Left renal cortex interstitium (tissue), 4 donors: ENCODE measurements at places on chromosomes 13 and 19.

GRCh38 chr13:41383386-41383785 lies 72.3 kb downstream of the NAA16 start:
- no peak for DNase-seq

DNA sequence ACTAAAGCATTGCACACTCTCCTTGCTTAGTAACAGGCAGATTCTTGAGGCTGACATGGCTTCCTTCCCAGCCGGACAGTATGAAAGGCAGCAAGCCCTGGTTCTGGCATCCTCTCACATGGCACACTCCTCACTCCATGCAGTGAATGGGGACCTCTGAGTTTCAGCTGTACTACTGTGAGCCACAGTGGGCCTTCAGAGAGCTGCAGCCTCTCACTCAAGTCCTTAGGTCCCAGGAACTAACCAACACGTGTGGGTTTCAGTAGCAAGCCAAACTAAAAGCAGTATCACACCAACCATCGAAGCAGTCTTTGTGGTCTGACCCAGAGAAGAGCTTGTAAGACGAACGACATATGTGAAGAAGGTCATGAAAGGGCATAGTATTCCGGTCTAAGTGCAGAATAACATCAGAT lies 128.2 kb downstream of the TBC1D4 start:
- no peak for DNase-seq

GRCh38 chr19:13054626-13055212 lies 47.9 kb downstream of the LYL1 start:
- DNase-seq: no peak

DNA sequence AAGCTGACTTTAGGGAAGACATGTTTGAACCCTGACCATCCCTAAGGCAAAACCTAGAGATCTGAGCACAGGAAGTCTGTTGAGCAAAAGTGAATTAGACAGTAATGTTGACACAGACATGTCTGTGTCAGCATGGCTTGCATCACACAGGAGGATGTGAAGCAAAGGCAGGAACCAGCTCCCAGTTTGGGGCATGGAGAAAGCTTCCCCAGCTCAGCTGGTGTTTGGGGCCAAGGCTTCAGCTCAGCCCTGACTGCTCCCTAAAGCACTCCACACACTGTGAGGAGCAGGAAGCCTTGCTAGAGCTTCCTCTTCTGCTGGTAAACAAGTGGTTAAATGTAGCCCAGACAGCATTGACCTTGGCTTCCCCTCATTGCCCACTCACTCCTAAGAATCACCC lies 153.8 kb upstream of the UBL3 start:
- no peak for DNase-seq

GRCh38 chr13:19020988-19021387 lies 160.6 kb downstream of the TUBA3C start:
- no peak for DNase-seq

DNA sequence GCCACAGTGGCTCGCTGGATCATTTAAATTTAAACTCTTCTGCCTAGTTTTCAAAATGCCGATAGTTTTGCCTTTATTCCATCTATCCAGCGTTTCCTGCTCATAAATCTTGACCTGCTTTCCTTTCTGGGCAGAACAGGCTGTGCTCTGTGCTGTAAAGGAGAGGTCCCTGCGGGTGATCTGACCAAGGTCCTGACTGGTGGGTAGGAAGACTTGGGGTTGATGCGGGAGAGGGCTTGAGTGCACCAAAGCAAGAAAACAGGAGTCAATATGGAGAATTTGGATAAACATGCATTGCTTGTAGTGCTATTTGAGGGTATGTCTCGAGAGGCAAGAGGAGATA lies 533.6 kb downstream of the MYO16 start:
- no peak for DNase-seq

DNA sequence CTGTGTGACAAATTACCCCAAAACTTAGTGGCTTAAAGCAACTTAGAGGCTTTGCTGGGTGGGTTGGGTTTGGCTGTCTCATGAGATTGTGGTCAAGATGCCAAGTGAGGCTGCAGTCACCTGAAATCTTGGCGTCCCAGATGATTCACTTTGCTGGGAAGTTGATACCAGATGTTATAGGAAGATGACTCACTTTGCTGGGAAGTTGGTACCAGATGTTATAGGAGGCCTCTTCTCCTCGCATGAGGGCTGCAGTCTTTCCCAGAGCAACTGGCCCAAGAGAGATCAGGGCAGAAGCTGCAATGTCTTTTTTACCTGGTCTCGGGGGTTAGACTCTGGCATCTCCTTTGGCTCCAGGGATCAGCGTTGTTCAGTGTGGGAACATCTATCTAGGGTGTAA lies 16.8 kb downstream of the TEX29 start:
- DNase-seq: no peak

- no peak for DNase-seq
Observed at GRCh38 chr19:14333101-14333871, 48.0 kb upstream of the ADGRE5 start.

DNA sequence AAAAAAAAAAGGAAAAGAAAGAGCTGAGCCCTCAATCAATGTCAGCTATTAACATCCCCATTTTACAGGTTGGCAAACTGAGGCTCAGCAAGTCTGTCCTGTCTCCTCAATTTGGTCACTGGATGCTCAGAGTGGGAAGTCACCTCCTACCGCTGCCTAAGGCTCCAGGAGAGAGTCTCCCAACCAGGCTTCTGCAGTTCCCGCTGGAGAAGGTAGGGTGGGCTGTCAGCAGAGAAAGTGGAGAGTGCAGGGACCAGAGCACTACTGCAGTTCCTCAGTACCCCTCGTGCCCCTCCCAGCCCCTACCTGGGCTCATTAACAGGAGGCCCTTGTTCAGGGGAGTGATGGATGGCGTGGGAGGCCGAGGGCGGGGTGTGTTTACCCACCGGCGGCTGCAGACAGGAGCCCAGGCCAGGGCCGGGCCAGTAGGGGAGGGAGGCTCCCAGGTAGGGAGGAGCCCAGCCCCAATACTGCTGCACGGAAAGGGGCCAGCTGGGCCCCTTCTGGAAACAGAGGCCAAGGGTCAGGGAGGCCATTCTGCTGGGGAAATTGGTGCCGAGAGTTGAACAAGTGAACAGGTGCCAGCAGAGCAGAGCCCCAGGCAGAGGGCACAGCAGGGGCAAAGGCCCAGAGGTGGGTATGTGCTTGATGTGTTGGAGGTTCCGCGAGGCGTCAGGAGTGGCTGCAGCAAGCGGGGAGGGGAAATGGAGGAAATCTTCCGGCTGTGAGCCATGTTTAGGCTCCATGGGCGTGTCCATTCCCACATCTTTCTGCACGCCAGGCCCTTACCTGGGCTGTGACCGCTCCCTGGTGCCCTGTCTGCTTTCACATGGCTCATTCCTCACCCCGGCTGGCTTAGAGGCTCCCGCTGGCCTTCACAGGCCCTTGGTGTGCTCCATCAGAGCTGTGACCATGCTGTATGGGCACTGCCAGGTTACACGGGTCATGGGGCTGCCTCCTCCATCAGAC lies 7.6 kb upstream of the COMP start:
- no peak for DNase-seq

DNA sequence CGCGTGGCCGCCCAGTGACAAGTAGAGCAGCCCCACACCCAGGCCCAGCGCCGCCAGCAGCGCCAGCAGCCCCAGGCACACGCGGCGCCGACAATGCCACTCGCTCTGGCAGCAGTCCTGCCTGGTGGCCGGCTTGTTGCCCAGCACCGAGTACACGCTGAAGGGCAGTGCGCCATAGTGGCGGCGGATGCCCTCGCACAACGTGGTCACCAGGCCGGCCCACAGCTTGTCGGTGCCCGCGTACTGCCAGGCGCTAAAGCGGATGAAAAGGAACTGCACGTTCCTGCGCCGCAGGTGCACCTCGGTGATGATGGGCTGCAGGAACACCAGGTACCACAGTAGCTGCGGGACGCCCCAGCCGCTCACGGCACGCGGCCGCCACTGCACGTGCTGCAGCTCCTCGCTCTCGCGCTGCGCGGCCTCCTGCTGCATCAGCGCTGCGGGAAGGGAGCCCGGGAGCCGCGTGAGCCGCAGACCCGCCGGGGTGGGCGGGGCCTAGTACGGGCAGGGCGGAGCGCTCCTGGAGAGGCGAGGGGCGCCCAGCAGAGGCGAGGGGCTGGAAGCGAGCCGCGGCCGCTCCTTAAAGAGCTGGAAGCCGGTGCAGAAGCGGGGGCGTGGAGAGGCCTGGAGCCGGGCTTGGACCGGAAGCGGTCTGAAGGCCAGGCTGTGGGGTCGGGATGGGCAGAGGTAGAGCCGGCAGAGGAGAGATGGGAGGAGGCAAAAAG lies 7.3 kb downstream of the NKPD1 start:
- DNase-seq: no peak

GRCh38 chr19:2237051-2237868 lies 636 bp downstream of the SF3A2 start:
- DNase-seq: no peak

GRCh38 chr13:59660582-59660981 lies 503.1 kb downstream of the DIAPH3 start:
- DNase-seq: no peak

DNA sequence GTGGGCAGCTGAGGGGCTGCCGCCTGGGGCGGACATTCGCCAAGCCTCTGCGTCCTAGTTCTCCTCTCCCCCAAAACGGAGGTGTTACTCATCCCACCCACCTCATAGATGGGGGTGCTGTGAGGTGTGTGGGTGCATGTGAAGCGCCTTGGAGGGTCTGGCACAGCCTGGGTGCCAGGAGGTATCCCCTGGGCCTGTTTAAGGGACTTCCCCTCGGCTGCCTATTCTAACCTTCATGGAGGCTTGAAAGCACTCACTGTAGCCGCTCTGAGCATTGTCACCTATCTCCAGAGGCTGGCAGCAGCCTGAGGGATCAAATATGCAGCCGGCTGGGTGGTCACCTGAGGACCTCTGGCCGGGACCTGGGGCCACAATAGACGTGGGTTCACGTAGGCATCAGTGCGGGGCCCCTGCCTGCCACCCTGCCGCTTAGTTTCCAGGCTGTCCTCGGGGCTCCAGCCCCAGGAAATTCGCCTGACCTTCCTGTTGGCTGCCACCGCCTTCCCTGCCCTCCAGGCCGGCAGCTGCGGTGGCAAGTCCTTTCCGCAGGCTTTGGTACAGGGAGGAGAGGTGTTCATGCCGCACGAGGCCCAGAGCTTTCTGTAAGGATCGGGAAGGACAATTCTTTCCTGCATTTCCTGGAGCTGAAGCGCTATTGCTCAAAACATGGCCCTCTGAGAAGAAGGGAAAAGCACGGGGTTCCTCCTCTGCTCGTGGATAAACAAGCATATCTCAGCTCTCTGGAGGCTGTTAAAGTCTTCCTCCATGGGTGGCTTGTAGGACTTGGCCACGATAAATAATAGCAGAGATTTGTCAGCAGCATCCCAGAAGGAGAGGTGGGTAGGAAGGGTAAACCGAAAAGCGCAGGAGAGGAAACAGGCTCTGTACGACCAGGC lies 4.6 kb downstream of the COL4A2 start:
- no peak for DNase-seq

- no peak for DNase-seq
Observed at GRCh38 chr13:76762721-76763120, 123.5 kb downstream of the KCTD12 start.

DNA sequence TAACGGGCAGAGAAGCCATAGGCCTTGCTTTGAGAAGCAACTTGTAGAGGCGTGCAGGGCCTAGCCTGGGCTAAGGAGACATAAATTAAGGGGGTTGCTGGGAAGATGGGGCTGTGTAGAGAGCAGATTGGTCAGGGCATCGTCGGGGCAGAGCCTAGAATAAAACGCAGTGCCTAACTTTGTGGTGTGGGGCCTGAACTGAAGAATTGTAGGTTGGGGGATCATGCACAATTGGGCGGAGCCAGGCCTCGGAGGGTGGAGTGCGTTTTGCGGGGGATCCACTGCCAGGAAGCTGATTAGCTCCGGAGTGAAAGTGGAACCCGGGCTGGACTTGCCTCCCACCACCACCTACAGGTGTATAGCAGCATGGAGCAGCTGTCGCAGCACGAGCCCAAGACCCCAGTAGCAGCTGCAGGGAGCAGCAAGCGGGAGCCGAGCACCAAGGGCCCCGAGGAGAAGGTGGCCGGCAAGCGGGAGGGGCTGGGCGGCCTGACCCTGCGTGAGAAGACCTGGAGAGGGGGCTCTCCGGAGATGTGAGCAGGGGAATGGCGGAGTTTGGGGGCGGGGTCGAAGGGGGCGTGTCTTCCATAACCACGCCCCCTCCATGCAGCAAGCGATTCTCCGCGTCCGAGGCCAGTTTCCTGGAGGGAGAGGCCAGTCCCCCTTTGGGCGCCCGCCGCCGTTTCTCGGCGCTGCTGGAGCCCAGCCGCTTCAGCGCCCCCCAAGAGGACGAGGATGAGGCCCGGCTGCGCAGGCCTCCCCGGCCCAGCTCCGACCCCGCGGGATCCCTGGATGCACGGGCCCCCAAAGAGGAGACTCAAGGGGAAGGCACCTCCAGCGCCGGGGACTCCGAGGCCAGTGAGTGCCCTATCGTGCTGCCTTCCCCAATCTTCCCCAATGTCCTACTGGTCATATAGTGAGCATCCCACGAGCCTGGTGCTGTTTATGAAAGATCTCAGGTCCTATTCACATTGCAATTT lies 13.8 kb downstream of the DNASE2 start:
- peak; percentile 78 for DNase-seq

DNA sequence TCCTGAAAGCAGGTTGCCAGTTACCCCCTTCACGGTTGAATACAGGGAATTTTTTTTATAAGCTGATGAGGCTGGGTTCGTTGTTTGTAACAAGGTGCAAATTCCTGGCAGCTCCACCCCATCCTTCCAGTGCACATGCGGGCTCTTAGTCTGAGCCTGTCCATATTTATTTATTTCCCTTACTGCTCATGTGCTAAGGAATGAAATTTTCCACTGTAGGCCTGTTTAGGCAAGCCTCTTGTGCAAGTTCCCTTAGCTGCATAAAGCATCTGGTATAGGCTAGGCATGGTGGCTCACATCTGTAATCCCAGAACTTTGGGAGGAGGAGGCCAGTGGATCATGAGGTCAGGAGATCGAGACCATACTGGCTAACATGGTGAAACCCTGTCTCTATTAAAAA lies 560.9 kb upstream of the PCDH9 start:
- DNase-seq: no peak

DNA sequence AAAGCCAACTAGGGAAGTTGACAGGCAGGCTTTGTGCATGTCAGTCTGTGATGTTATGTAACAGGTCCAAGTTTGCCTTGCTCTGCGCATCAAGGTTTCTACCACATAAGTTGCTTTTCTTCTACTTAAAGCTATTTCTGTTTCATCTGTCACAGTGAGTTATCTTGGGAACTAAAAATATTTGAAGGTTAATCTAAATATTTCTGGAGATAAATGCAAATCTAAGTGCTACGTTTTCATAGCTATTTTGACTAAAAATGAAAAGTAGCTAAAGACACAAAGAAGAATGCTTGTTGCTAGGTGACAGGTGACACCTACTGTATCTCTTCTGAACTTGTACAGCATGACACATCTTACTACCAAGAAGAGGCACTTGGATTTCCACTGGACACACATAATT lies 135.6 kb downstream of the KLF12 start:
- no peak for DNase-seq
